ENCODE measurements at places on chromosomes 6 and 20.

DNA sequence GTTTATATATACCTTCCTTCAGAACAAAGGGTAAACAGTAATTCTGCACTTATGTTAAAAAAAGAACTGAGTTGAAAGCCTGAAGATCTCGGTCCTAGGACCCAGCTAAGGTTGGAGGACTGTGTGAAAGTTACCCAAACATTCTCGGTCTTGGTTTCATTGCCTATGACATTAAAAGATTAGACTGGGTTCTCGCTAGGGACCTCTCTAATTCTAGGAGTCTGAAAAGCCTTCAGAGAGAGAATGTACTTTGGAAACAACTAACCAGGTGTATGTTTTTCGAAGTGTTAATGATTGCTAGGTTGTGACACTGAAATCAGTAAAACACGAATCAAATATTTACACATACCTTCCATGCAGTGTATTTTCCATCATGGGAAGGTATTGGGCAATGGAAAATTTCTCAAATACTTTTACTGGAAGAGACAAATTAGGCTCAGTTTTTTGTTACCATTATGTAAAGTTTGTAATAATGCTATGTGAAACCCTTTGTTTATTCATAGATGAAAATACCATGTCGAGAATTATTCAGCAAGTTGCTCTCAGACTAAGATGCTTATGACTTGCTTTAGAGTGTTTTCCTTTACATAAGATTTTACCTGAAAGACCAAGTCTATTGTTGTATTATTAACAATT lies 113.7 kb upstream of the LOC128125822 start:
- DNase-seq: no peak

DNA sequence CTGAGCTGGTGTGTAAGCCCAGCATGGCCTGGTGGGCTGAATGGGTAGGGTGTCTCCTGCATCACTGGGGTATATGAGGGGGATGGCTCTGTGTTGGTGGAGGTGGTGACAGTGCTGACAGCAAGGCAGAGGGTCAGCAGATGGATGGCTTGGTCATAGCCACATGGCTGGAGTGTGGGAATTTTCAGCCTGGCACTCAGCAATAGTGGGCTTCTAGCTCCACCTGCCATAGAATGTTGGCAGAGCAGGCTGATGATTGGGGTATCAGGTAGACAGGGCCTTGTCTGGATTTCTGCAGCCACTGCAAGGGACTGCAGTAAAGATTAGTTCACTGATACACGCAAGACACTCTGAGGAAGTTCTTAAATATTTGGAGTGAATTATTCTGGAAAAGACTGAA lies 137.5 kb upstream of the BACH2 start:
- DNase-seq: no peak

GRCh38 chr6:147136057-147136456 lies 68.2 kb upstream of the STXBP5 start:
- no peak for DNase-seq

DNA sequence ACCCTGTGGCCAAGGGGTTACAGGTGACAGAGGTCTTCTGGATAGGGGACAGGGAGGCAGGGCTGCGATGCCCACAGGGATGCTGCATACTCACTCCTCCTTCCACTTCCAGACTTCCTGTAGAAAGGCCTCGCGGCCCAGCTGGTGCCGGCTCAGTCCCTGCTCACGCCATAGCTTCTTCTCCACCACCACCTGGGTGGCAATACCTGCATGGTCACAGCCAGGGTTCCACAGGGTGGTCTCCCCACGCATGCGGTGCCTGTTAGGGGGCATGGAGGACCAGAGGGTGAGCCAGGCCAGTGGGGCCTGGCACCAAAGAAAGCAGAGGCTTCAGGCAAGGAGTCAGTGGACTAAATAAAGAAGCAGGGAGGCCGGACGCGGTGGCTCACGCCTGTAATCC lies 8.3 kb upstream of the VWA7 start:
- no peak for DNase-seq

DNA sequence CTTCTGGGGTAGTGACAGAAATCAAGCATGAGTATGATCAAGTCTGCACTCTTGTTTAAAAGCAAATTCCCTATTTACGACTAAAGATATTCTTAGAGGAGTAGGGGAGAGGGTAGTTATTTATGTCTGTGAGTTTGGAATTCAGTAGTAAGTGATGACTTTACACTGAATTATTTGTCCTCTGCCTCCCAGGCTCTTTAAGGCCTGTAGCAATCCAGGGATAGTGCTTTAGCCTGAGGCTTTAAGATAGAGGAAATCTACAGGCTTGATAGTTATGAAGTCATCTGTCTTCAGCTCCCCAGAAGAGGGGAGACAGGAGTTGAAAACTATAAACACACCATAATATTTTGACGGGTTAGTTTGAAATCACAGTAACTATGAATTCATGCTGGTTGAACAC lies 664.5 kb downstream of the EPM2A start:
- no peak for DNase-seq

GRCh38 chr6:31121131-31121790 lies 1.0 kb upstream of the CDSN start:
- DNase-seq: no peak

DNA sequence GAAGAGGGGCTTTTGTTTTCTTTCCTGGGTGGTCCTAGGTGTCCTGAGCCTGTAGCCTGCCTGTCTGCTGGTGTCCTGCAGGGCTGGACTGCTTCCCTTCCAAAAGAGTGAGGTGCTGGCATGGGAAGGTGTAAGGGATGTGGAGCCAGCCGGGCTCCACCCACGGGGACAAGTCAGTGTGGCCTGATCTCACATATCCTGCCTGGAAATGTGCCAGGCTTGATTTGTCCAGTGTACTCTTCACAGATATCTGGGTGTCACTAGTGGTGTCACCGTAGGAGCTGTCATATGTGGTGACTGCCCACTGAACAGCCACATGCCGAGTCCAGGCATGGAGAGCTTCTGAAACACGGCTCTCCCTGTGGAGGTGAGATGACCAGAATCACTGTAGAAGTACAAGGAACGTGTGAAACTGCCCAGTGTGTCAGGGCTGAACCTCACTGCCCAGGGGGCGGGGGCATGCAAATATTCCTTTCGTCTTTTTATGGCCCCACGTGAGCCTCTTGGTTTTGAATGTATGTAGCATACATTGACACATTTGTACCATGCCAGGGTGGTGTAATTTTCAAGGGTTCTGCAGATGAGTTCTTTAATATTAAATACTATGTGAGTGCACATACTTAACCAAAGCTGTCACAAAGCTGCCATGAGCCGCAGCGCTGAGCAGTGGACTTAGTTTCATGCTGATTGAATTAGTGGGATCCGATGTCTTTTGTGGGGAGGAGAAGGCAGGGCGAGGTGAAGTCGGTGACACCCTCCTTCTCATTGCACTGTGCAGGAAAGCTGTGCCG lies 55.8 kb downstream of the CDH4 start:
- no peak for DNase-seq

DNA sequence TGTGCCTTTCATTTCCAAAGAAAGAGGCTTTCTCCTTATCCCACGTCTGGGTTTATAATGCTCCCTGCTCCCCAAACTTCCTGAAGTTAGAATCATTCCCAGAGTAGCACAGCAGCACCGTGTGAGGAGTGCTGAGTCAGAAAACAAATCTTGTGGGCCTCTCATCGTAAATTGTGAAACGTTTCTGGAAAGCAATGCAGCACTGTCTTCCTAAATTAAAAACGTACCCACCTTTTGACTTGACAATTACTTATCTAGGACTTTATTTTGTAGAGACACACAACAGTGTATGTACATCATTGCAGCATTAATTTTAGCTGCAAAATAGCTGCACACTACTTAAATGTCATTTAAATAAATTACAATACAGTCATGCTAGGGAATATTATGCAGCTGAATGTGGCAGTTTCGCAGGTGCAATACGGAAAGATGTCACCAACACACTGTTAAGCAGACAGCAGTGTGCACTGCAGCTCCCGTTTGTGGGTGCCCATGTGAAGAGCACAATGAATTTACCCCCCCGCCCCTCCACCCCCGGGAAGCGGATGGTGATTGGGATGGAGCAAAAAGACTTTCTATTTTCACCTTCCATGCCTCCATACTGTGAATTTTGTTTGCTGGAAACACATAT lies 30.8 kb downstream of the RRBP1 start:
- DNase-seq: no peak

DNA sequence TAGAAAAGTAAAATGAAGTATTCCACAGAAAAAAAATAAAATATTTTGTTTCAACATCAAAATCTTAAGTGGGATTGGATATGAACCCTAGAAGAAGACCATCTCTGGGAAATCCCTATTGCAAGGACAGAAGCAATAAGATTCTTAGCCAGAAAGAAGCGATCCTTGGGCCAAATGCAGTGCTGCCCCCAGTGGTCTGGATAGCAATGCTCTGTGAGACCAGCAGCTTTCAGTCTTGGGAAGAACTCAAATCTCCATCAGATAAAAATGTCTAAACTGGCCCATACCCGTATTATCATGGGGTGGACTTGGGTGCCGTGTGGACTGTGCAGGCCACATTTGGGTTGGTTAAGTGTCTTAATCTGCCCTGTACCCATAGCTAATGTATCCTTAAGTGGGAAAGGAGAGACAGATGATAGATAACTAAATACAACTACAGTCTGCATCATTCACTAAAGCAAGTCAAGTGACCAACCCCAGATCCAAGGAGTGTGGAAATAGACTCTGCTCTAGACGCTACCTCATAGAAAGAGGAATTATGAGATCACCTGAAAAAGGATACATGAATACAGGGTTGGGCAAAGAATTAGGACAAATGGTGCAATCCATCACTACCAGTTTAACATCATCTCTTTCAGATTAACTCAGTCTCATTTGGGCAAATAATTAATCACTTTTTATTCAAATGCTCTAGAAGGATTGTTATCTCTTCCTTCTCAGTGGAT lies 38.9 kb upstream of the SNAP25 start:
- DNase-seq: no peak

DNA sequence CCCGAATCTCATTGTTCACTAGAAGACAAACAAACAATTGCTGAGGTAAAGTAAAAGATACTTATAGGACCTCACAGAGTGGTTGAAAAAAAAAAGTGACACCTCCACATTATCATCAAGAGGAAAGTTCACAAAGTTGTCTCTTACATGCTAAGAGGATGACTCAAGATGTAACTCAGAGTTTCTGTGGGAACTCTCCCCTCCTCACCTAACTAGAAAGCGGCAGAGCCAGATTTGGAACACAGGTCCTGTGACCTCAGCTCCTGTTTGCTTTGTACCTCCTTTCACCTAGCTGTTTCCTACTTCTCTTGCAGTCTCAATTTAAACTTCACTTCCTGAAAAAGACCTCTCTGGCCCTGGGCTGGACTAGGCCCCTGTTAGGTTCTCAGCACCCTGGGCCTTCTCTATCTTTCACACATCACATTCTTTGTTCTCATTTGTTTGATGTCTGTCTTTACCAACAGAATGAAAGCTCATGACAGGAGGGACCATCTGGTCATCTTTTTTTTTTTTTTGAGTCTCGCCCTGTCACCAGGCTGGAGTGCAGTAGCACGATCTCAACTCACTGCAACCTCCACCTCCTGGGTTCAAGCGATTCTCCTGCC lies 60.8 kb downstream of the CD24 start:
- peak; percentile 5 for DNase-seq

DNA sequence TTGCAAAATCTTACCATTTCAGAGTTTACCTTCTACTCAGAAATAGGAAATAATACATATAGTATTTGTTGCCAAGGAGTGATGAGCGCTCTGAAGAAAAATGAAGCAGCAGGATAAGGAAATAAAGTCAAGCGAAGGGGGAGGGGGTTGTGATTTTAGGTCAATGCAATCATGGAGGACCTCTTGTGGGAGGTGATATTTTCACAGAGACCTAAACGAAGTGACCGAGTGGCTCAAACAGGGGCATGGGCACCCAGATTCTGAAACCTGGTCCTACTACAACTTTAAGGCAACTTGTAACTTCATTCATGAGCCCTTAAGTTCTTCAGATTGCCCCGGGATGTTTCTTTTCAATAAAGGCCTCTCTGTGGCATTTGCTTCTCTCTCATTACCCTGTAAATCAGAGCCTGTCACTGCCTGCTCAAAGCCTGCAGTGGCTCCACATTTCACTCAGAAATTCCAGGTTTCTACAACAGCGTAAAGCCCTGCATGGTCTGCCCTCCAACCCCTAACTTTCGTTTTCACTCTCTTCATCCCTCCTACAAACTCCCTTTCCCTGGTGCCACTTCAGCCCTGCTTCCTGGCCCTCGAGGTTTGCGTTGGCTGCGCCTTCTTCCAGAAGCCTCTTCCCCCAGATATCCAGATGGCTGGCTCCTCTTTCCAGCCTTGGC lies 162.7 kb downstream of the TBC1D7 start:
- DNase-seq: no peak

GRCh38 chr6:89351671-89352277 lies 748 bp downstream of the UBE2J1 start:
- DNase-seq: no peak

GRCh38 chr6:79188885-79189480 lies 45.5 kb downstream of the HMGN3 start:
- DNase-seq: no peak

- DNase-seq: no peak
These were observed 61.1 kb downstream of the SLC2A10 start for GRCh38 chr20:46770330-46771194.

DNA sequence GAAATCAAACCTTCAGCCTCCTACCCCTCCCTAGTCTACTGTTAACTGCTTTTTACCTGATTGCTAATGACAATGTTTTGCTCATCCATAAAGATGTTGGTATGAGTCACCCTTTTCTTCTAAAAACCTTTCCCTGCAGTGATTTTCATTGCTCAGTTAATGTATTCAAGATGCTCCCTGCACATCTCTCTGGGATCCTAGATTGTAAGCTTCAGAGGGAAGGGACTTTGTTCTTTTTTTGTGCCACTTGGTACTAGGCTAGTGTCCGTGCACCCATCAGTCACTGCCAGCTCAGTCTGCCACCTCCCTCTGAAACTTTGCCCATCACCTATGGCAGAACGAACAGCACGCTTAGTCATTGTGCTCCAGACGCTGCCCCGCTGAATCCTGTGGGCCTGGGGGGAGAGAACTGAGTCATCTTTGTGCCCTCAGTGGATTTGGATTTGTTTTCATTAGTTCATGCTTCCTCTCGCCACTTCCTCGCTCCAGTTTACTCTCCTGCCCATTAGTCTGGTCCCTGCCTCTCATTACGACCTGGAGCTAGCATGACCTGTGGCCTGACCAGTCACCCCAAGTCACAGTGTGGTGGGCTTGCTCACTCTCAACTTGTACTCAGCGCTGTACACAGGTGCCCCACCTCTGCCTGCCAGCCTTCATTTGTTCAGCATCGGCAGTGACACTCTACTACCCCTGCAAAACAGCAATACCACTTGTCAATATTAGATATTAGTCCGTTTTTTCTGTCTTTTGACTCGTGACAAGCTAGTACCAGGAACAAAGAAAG lies 78.0 kb upstream of the TMEM181 start:
- no peak for DNase-seq

- no peak for DNase-seq
These were observed 10.3 kb downstream of the TOP1 start for GRCh38 chr20:41038878-41039404.

- DNase-seq: no peak
These were observed 89.0 kb downstream of the ADGRB3 start for GRCh38 chr6:68724060-68724459.

- no peak for DNase-seq
These were observed 112.0 kb upstream of the CDYL start for GRCh38 chr6:4664117-4664626.

- DNase-seq: no peak
These were observed 32.0 kb upstream of the CST7 start for GRCh38 chr20:24917056-24917455.

GRCh38 chr6:75815756-75816155 lies 66.7 kb downstream of the MYO6 start:
- no peak for DNase-seq

- no peak for DNase-seq
These were observed 96.0 kb upstream of the PRDM1 start for GRCh38 chr6:105990151-105990550.
